MG63 (cell line): ENCODE measurements at places on chromosomes 6 and 20. TPM values are rescaled to one million over a fixed set of nuclear protein-coding genes. Genes with fewer than 3 reads are reported as not detected.
A peak's percentile ranks its signal among the peaks of the same experiment; 100 is the strongest.

DNA sequence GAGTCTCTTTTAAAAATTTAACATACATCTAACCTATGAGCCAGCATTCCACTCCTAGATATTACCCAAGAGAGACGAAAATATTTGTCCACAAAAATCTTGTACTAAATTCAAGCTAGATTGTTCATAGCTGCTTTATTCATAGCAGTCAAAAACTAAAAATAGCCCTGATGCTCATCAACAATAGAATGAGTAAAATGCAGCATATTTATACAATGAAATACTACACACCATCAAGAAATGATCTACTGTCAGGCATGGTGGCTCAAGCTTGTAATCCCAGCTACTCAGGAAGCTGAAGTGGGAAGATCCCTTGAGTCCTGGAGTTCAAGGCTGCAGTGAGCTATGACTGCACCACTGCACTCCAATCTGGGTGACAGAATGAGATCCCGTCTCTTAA, 22.0 kb upstream of the SRC start:
- DNase-seq, result peak; percentile 60

GRCh38 chr6:29510746-29511300, 23.1 kb upstream of the MAS1L start:
- DNase-seq, result no peak

GRCh38 chr6:12162213-12162612, 127.9 kb upstream of the EDN1 start:
- DNase-seq, result no peak

GRCh38 chr6:84762220-84763002, 2.0 kb downstream of the TBX18 start:
- DNase-seq, result peak; percentile 45

DNA sequence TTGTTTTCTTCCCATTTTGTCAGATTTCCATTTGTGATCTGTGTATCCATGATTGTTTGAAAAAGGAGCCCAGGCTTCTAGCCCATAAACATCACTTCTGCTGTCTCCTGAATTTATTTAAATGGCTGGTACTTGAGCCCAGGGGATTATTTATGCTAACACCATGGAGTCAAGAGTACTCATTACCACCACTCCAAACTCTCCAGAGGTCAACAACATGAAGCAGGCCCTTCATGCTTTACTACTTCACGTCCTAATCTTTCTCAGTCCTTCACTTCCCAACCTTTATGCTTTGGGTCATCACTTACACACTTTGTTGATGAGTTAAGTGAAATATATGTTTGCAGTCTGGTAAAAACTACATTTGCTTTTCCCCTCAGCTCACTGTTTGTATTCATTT, 247.8 kb downstream of the BMP2 start:
- DNase-seq, result no peak

- no peak for DNase-seq
These were observed 18.7 kb upstream of the APMAP start for GRCh38 chr20:25011261-25011660.

GRCh38 chr6:135021310-135022049, 33.1 kb downstream of the HBS1L start:
- no peak for DNase-seq

DNA sequence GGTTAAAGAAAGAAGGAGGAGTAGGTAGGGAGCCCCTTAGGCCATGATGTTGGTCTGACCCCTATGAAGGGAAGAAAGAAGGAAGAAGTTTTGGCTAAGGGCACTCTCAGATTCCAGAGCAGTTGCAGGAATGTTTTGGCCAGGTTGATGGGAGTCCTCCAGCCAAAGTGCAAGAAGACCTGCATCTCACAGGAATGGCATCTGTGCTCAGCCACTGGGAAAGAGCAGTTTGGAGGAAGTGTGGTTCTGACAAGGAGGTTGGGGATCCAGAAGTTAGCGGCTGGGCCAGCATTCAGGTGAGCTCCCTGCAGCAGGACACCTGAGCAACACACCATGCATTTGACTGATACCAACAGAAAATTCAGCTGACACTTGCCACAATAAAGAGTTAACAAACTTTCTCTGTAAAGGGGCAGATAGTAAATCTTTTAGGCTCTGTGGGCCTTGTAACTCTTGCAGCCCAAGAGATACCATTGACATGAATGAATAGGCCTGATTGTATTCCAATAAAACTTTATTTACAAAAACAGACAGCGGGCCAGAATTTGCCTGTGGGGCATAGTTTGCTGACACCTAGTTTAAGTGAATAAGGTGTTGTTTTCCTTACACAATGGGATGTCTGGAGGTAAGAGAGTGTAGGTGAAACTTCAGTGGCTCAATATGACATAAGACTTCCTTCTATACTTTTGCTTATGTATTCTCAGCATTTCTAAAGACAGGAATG, 71.0 kb downstream of the EDN1 start:
- DNase-seq, result no peak

DNA sequence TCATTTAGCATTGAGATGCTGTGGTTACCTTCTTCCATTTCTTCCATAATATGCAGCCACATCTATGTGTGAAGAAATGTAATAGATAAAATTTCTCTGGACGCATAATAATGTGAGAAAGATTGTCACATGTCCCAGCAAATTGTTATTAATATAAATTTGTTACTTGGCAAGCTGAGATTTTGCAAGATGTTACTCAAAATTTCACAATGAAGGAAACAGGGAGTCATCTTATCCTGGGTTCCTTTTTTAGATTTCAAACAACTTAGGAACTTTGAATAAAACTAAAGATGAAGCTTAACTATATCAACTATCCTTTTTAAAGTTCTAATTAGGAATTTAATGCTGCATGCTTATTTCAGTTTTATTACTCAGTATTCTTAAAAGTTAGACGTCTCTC, 3.6 kb downstream of the ESR1 start:
- DNase-seq, result no peak

GRCh38 chr6:156840606-156841005, 63.4 kb downstream of the ARID1B start:
- DNase-seq, result no peak

- DNase-seq, result peak; percentile 90
These were observed 1.2 kb downstream of the TCEA2 start for GRCh38 chr20:64064145-64064698.

DNA sequence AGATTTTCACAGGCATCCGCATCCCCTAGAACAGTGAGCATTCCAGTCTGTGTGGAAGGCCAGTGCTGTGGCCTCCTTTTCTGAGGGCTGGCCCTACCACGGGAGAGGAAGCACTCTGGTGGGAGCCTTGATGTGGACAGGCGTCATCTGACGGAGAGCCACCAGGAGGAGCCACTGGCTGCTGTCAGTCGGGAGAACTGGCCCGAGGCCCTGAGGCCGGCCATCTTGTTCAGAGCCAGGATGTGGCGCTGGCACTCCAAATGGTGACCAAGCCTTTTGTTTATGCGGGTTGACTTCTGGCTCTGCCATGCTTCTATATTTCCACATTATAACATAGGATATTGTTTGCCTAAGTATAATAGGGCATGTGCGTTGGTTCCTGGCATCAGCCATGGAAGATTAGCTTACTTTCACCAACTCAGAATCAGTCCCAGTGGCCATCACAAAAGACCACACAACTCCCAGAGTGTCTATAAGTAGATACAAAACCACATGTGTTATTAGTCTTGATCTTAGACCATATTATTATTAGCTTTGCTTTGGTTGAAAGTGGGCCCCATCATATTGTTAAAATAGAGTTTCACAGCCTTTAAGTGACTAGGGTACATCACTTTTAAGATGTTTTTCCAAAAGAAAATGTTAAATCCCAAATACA, 273.9 kb upstream of the TAB2 start:
- peak; percentile 70 for DNase-seq

- DNase-seq, result no peak
These were observed 21.2 kb downstream of the SERPINB1 start for GRCh38 chr6:2820415-2820814.

DNA sequence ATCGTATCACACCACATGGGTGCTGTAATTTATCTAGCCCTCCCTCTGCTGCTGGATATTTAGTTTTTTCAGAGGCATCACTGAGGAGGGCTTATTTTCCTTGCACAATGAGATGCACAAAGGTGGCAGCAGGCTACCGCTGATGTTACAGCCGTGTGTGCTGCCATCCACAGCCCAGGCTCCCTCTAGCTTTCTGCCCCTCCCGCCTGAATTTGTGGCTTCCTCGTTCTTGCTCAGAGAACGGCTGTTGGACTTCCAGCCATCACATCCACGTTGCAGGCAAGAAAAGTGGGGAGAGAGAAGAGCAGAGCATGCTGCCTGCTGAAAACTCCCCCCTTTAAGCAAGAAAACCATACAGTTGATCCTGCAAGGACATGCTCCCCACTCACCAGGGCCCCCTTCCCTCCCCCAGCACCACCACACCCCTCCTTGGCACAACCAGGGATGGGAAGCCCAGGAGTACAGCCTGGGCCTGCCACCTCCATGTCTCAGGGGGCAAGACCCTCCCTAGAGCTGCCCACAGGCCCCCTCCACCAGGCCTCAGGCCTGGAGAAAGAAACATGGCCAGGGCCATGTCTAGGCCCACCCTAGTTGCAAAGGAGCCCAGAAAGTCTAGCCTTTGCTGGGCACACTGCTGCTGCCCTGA, 102.6 kb downstream of the MRPL14 start:
- DNase-seq, result no peak

- no peak for DNase-seq
These were observed 15.2 kb downstream of the ZBP1 start for GRCh38 chr20:57605045-57605444.

DNA sequence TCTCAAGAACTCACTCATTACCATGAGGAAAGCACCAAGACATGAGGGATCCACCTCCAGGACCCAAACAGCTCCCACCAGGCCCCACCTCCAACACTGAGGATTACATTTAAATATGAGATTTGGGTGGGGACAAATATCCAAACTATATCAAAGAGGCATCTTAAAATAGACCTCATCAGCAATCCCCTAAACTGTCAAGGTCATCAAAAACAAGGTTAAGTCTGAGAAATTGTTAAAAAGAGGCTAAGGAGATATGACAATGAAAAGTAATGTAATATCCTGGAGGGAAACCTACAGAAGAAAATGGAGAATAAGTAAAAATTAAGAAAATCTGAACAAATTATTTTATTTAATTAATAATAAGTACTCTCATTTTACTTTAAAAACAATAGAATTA, 922.3 kb downstream of the HACE1 start:
- DNase-seq, result no peak

- no peak for DNase-seq
These were observed 38.8 kb downstream of the HLA-F start for GRCh38 chr6:29762051-29762450.

DNA sequence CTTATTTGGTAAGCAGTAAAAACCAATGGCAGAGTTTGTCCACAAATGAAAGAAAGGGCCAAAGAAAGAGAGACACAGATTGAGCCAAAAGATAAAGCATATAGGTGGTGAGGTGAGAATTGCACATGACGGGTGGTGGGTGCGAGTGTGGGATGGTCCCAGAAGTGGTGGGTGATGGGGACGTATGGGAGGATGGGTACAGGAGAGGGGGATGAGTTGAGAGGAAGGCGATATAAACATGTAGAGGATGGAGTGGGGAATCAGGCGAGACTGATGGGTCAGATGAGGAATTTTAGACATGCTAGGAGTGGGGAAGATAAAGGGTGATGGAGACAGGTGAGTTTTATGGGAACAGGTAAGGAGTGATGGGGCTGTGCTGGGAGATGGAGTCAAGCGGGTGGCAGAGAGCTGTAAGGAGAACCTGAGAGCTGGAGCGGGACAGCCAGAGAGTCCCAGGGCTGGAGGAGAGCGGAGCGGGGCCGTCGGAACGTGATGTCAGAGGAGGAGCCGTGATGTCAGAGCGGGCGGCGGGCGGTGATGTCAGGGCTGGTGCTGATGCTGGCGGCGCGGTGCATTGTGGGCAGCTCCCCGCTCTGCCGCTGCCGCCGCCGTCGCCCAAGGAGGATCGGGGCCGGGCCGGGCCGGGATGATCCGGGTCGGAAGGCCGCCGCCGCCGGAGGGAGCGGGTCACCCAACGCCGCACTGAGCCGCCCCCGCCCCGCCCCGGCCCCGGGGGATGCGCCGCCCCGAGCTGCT, at the start of gene TTBK1:
TTBK1 (plus strand) TSS at position 574 of the 756 bp plus-strand sequence. CDS start 3,180 bp downstream, outside the sequence.
- no peak for DNase-seq

DNA sequence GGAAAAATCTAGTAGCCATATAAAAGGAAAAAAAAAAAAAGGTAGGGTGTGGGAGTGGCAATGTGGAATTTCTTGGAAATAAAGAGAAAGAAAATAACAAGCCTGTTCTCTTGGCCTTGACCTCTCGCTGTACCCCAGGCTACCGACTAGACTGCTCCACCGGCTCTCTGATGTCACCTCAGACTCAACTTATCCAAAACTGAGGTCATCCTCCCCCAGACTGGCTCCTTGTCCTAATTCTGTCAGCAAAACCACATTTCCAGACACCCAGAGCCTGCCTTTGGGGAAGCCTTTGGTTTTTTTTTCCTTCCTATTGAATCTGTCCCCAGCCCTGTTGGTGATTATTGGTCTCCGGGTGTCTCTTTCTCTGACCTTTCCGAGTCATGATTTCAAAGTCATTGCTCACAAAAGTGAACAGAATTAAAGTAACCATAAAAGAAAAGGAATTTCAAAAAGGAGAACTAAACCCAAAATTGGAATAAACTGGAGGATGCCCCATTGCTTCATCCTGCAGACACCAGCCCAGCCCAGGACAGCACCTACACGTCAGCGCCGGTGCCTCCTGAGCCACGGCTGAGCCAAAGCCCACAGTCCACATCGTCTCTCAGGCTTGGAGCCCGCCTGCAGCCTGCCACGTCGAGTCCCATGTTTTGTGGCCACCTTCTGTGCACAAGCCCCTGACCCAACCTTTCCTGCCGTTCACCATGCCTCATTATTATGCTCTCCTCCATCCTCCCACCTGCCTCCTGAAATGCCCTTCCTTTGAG, 170.7 kb downstream of the MYLK4 start:
- no peak for DNase-seq

- peak; percentile 70 for DNase-seq
These were observed at the start of gene MYL9 for GRCh38 chr20:36541227-36541767. Gene MYL9, plus strand, starts transcription at chr20:36541519. Its CDS starts 3,366 bp downstream, at chr20:36544885.

- no peak for DNase-seq
These were observed 28.1 kb downstream of the INSM1 start for GRCh38 chr20:20395903-20396568.

- DNase-seq, result no peak
These were observed 65.1 kb downstream of the CGA start for GRCh38 chr6:87029711-87030314.

- no peak for DNase-seq
These were observed 79.6 kb upstream of the SIRPA start for GRCh38 chr20:1815502-1816085.

- DNase-seq, result no peak
These were observed at the start of gene MPIG6B for GRCh38 chr6:31723245-31723979. Gene MPIG6B, plus strand, starts transcription at chr6:31723373. Its CDS starts 11 bp downstream, at chr6:31723384.

ANKEF1 gene
- 0.79 and 1.3 TPM in 2 replicates for total RNA-seq

SLC25A27 gene
- total RNA-seq, result 0.32 and 15.2 TPM in 2 replicates

IP6K3 gene
- not detected in 2 replicates for total RNA-seq

NANP gene
- 1.2 and 3.1 TPM in 2 replicates for total RNA-seq

PTCRA gene
- total RNA-seq, result not detected in 2 replicates

CGA gene
- not detected in 2 replicates for total RNA-seq

BIRC7 gene
- not detected in 2 replicates for total RNA-seq

SEMG2 gene
- total RNA-seq, result not detected in 2 replicates

REM1 gene
- total RNA-seq, result not detected in 2 replicates

KCNK16 gene
- not detected in 2 replicates for total RNA-seq

TSBP1 gene
- not detected in 2 replicates for total RNA-seq

SLC16A10 gene
- total RNA-seq, result 0.40 and 1.5 TPM in 2 replicates

PPP1R14C gene
- total RNA-seq, result 3.3 and 3.6 TPM in 2 replicates

CCM2L gene
- not detected in 2 replicates for total RNA-seq

OR12D1 gene
- total RNA-seq, result not detected in 2 replicates

VSTM2L gene
- total RNA-seq, result 0.81 and 4.0 TPM in 2 replicates
